NCI-H1436 treated with DMSO at 0.1 percent for 48 hours (cell line): ENCODE measurements at places on chromosomes 2 and 18.

- no peak for DNase-seq
These were observed 111.7 kb downstream of the PARD3B start for GRCh38 chr2:204657024-204657423.

DNA sequence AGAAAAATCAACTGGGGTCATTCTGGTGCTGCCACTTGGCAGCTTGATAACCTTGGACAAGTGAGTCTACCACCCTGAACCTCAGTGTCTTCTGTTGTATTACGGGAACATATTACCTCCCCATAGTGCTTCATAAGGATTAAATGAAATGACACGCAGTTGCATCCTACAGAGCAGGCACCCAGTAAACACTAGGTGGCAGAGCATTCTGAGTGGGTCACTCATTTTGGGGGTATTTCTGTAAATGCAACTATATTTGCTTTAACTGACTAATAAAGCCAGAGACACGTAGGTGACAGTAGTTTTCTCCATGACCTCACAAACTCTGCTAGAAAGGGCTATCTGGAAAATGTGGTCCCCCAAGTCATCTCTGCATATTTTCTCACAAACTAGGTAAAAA, 4.7 kb downstream of the CD226 start:
- no peak for DNase-seq

DNA sequence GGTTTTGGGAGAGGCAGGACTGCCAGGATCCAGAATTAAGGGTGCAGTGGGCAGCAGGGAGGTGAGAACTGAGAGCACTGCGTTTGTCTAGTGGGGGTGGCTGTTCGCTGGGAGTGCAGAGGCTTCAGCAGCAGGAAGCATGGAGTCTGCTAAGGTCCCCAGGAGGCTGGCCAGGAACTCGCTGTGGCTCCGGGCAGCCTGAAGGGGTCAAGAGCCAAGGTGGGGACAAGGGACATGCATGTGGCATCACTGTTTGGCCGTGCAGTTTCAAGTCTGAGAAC, 43.2 kb upstream of the SEMA4C start:
- no peak for DNase-seq

DNA sequence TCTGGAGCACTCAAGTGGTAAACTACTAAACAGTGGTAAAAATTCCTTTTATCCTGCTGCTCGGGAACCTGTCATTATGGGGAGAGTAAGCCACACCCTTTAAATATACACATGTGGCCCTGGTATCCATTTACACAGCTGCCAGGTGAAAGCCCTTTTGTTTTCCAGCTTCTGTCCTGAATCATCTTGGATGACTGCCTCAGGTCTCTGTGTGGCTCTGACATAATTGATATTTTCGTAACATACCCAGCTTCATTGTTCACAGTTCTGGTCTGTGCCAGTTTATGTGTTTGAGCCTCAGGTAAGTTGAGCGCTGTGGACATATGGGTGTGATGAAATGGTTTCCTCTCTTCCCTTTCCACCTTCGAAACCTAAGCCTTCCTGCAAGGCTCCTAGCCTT, 15.7 kb upstream of the TTC39C start:
- peak; percentile 77 for DNase-seq

GRCh38 chr18:75783566-75784281, 356.2 kb upstream of the SMIM21 start:
- no peak for DNase-seq

DNA sequence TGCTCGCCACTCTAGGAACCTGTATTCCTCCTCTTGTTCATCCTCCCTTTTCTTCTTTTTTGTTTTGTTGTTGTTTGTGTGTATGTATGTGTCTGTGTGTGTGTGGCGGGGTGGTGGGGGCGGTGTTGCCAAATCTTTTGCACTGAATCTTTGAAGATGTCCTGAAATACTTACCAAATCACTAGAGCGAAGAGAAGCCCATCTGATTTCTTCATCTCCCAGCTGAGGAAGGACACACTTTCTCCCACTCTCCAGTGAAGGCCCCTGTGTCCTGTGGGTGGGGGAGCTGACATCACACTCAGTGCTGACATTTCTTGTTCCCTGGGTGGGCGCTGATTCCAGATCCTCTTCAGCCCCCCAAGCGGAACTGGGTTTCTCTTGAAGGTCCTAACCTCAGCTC, 74.5 kb downstream of the NEDD4L start:
- no peak for DNase-seq

GRCh38 chr2:230600285-230600684, 112.4 kb upstream of the CAB39 start:
- DNase-seq = no peak
